Stimulated activated CD8-positive, alpha-beta memory T cell treated with anti-CD3 and anti-CD28 coated beads, Interleukin-2, amount 100 ng/mL, for 1 hour (primary cell): ENCODE measurements at places on chromosomes 7 and 10.
A peak's percentile ranks its signal among the peaks of the same experiment; 100 is the strongest.

DNA sequence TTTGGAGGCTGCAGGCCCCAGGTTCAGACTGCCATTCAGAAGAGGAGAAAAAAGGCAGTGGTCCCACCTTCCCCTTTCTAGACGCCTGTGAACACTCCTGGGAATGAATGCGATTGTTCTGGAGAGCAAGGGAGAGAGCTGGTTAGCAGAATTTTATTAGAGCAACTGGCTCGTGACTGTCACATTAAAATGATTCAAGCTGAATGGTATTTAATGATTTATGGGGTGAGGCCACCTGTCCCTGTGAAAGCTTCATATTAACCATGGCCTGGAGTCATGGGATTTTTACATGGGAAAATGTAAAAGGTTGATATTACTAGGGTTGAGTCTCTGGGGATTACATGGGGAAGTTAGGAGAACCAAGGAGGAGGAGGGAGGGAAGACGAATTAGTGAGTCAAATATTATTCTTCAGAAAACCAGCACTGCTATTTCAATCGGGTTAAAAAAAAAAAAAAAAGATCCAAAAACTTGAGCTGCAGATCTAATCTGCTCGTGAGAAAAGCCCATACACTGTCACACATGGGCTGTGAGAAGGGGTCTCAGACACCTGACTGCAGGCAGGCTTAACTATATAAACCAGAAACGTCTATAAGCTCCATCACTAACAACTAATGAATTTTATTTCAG is 8.3 kb downstream of the CXCL12 start:
- DNase-seq, result no peak

- DNase-seq, result no peak
Measured at GRCh38 chr10:126463286-126463685, 75.0 kb upstream of the ADAM12 start.

- DNase-seq, result no peak
Measured at GRCh38 chr10:96244354-96244753, 27.0 kb downstream of the BLNK start.

DNA sequence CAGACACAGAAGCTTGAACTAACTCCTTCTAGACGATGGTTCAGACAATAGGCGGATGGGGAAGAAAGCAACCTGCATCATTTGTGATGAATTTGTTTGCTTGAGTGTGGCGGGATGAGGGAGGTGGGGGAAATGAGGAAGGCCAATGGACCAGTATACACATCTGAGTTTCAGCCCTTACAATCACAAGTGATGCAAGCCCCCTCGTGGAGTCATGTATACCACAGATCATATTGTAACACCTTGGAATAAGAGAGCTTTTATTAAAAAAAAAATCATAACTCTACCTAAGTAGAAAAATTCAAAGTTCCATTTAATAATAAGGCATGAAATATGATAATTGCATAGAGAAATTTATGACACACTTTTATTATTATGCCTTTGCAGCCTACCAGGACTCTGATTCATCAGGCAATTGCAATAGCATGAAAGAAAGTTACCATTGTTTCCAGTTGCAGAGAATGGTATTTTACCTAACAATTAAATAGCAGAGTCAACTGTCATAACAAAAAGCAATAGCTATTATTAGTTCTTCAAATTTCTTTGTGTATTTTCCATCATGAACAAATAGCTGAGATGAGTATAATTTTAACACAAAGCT is 230.2 kb upstream of the AKR1E2 start:
- DNase-seq, result no peak

GRCh38 chr10:33229949-33230267 is 104.6 kb downstream of the NRP1 start:
- no peak for DNase-seq

- no peak for DNase-seq
Measured at GRCh38 chr7:117259615-117260014, 63.2 kb downstream of the WNT2 start.

DNA sequence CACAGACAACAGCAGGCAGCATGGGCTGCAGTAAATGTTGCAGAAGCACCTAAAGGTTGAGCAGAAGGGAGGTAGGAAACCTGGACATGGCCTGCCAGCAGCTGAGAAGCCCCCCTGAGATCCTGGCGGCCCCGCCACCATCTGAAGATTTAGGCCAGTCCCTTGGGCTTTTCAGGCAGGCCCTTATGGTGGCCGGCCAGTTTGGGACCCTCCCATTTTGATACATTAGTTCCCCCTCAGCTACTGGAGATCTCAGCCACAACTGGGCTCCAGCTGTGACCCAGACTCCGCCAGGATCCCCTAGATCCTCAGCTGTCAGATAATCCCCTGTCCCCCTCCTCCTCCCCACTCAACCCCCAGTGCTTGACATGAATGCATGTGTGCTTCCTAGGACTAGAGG is 34.4 kb downstream of the ZNF783 start:
- no peak for DNase-seq

DNA sequence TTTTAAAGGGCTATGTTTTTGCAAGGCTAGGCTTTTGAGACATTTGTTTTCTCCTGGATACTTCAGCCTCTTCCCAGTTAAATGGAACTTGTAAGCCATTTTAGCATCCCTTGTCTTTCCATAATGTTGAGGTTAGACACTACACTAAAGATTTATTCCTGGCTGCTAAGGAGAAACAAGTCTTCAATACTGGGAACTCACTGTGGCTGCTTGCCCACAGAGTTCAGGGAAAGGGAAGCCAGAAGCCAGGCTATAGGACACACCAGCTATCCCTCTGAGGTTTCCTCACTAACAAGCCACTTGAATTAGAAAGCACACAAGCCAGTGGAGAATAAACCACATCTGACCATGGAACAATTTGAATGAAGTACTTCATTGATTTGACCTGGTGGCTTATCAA is 421.7 kb upstream of the CHRM2 start:
- DNase-seq, result no peak

DNA sequence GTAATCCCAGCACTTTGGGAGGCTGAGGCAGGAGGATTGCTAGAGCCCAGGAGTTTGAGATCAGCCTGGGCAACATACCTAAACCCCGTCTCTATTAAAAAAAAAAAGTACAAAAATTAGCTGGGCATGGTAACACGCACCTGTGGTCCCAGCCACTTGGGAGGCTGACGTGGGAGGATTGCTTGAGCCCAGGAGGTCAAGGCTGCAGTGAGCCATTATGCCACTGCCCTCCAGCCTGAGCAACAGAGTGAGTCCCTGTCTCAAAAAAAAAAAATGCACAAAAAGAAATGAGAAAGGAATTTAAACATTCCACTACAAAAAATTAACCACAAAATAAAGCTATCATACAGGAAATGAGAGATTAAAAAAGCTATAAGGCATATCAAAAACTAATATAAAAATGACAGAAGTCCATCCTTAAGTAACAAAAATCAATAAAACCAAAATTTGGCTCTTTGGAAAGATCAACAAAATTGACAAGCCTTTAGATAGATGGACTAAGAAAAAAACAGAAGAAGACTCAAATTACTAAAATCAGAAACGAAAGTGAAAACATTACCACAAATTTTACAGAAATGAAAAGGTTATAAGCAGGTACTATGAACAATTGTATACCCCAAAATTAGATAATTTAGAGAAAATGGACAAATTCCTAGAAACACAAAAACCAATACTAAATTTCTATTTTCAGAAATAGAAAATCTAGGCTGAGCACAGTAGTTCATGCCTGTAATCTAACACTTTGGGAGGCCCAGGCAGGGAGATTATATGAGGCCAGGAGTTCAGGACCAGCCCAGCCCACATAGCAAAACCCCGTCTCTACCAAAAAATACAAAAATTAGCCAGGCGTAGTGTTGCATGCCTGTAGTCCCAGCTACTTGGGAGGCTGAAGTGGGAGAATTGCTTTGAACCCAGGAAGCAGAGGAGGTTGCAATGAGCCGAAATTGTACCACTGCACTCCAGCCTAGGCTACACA is 42.4 kb upstream of the NANOS1 start:
- no peak for DNase-seq

GRCh38 chr7:40782836-40783235 is 648.0 kb downstream of the SUGCT start:
- DNase-seq, result no peak

- no peak for DNase-seq
Measured at GRCh38 chr7:122316467-122317388, 12.2 kb upstream of the FEZF1 start.

GRCh38 chr7:117086788-117087187 is 133.5 kb downstream of the ST7 start:
- no peak for DNase-seq

GRCh38 chr10:47098964-47099363 is 187.7 kb downstream of the PTPN20 start:
- DNase-seq, result no peak

DNA sequence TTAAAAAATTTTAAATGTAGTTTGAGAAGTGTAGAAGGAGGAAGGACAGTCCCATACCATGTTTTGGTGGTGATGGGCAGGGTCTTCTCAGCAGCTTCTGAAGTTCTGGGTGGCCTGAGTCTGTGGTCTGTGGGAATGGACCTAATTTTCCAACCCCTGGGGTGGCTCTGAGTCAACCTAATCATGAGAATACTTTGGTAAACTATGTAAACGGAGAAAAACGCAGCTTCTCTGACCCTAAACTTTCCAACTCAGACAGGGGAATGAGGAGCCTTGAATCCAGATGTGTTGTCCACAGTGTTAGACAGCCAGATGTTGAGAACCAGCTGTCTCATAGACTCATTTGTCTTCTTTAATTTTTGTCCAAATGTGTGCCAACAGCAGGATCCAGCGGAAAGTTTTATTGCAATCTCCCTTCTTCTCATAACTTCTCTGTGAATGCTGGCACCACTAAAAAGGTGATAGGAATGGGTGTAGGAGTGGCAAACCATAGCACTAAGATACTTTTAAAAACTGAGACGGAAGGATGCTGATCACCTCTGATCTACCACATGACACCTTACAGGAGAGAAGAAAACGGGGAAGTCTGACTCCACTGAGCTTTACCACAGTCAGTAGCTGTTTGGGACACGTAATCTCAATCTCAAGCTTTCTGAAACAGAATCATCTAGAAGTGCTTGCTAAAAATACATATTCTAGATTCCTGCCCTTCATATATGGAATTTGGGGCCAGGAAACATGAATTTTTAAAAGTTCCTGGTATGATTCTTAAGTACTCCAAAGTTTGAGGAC is 90.5 kb upstream of the PHYHIPL start:
- no peak for DNase-seq

DNA sequence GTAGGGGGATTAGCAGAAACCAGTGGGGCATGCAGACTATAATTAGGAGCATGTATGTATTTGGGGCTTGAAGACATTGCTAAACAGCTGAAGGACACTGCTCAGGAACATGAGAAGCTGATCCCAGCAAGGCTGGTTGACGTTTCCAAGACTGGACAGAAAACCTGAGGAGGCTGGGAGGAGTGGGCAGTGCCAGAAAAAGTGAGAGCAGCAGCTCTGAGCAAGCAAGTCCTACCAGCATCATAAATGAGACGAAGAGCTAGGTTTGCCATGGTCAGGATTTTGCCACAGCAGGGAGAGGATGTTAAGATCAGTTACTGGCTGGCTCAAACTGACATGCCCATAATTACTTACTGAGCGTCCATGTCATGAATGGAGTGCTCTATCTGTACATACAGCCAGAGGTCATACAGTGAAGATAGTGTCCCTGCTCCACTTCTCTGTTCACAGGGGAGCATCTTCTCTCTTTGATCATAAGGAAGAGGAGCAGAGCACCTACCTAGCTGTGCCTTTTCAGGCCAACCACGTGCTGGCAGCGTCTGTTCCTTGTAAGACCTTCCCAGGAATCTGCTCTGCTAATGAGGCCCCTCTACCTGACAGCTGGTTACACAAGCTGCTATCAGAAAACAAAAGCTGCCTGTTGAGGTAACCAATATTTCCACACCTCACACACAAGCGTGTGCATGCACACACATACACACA is 44.7 kb downstream of the PDE1C start:
- DNase-seq, result no peak

- DNase-seq, result no peak
Measured at GRCh38 chr7:34165927-34166550, 260.7 kb downstream of the BMPER start.

GRCh38 chr7:636396-636795 is 90.1 kb upstream of the DNAAF5 start:
- DNase-seq, result peak; percentile 16

DNA sequence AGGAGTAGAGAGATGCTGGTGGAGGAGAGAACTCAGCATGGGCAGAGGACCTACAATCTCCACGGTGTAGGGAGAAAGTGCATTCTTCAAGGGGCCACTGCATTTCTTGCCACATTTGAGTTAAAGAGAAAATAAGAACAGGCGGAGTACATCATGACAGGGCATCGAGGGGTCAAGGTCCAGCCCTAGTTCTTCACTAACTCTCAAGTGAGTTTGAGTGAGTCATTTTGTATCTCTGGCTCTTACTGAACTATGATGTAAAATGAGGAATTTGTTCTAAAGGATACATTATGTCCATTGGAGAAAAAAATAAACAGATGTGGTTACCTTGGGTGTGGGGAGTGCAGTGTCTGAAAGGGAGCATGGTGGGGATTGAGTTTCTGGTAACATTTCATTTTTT is 182.9 kb downstream of the XPNPEP1 start:
- DNase-seq, result no peak

- DNase-seq, result no peak
Measured at GRCh38 chr10:73876157-73876556, 1.8 kb upstream of the CAMK2G start.

GRCh38 chr10:128884033-128884425 is 583.0 kb upstream of the MGMT start:
- DNase-seq, result no peak
